ENCODE measurements at places on chromosomes 6 and 20.

- no peak for DNase-seq
These were observed 1.6 kb downstream of the CYP39A1 start for GRCh38 chr6:46651006-46651405.

DNA sequence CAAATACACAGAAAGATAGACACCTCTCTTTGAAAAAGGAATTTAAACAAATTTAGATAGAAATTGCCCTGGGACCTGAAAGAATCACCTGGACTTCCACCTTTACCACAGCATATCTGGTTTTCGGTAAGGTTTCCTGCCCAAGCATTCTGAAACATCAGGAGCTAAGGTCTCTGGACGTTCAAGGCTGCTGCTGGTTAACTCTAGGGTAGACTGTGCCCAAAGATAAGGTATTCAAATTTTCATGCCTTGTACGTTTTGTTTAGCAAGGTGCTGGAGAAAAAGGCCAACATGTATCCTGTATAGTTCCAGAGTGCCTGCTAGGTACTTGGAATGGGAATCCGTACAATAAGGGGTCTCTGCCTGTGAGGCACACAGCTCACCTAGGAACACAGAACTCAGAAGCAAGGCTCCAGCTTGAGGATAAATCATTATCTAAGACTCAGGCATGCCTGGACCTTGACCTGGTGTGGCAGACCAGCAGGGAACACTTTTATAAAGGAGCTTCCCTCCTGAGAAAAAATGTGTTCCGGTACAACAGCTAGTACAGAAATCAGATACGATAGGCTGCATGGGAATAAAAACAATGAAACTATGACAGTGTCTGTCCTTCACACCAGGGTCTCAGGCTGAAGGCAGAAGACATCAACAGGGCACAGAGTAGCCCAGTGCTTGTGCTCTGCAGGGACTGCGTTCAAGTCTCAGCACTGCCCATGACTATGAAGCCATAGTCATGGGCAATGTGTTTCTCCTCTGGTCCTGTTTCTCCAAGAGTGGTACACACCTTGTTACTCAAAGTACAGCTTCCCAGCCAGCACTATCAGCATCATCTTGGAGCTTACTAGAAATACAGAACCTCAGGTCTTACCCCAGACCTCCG is 70.4 kb downstream of the METTL24 start:
- DNase-seq, result no peak

- peak; percentile 79 for DNase-seq
These were observed 19.2 kb downstream of the PRND start for GRCh38 chr20:4740774-4741431.

DNA sequence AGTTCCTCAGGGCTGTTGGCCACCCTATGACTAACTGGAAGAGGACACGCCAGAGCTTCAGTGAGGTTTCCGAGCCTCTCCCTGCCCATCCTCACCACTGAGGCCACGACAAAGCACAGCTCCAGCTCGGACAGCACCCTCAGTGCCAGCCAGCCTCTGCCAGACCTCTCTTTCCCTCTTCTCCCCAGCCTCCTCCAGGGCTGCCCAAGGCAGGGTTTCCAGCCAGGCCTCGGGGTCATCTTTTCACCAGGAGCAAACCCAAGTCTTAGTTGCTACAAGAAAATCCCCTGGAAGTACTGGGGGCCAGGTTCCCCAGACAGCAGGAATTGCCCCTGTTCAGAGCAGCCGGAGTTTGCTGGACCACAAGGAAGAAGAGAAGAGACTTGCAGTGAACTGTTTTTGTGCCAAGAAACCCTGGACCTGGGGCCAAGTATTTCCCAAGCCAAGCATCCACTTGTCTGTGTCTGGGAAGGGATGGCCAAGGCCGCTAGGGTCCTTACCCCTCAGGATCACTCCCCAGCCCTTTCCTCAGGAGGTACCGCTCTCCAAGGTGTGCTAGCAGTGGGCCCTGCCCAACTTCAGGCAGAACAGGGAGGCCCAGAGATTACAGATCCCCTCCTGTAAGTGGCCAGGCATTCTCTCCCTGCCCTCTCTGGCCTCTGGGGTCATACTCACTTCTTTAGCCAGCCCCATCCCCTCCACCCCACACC is 41.6 kb downstream of the PLAGL2 start:
- DNase-seq, result no peak

DNA sequence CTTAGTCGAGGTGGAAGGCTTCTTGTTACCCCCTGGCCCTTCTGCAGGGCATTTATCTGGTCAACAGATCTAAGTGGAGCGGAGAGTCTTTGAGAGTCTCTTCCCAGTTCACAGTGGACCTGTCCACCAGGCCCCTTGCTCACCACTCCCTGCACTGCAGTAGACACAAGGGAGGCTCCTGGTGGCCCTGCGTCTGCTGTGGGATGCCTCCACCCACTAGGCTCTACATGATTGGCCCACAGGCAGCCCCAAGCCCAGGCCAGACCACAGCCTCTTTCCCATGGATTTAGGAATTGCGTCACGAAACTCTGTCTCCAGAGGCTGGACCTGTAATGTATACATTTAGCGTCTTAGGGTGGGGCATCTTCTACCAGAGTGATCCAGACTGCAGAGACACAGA is 28.4 kb downstream of the TBC1D7 start:
- DNase-seq, result no peak

GRCh38 chr20:25193843-25194242 is 1.7 kb upstream of the ENTPD6 start:
- no peak for DNase-seq
